ENCODE measurements at places on chromosomes 1 and 21.

DNA sequence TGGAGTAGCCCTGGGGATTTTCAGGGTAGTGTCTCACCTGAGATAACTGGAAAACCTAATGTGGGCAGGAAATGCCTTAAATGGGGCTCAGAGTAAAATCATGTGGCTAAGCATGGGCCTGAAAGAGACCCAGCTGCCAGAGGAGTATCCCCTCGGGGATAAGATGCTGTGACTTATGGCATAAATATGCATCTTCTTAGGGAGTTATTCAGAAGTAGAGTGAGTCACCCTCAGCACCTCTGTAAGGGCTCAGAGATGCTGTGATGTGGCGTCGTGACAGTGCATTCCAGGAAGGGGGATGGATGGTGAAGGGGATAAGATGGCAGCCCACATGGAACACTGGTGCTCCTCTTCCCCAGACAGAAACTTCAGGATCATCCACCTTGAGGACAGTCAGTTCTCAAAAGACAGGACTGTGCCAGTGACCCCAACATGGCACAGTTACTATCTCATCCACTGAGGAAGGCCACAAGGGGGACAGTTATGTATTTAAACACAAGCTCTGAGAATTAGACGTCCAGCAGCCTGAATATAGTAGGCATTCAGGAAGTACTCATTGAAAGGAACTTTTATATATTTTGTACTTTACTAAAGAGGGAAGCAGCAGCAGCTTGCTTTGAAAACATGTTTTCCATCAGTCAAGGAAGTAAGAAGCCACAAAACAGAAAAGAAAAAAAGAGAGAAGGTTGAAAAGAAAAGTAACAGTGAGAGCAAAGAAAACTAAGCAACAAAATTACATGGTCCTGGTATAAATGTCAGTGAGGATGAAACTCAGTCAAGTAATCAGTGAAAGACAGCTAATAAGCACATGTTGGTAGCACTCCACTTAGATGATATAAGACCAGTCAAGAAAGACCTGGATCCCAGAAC, 8.3 kb downstream of the IL24 start:
- DNase-seq: peak; percentile 82

DNA sequence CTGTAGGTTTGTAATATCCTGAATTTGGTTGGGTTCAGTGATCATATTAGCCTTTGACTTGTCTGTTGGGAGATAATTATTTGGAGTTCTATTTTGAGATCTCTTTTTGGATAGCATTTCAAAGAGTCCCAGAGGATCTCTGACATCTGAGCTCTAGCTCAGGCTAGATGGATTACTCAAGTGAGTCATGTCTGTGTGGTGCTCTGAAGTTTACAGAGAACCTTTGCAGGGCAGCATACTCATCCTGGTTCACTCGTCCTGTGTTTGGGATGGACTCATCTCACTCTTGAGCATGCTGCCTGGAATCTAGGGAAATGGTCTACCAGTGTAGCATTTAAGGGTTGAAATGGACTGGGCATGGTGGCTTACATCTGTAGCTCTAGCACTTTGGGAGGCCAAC, 29.4 kb upstream of the BMP8A start:
- DNase-seq: peak; percentile 13

- DNase-seq: no peak
Measured at GRCh38 chr1:228072658-228073043, 9.9 kb upstream of the ARF1 start.

DNA sequence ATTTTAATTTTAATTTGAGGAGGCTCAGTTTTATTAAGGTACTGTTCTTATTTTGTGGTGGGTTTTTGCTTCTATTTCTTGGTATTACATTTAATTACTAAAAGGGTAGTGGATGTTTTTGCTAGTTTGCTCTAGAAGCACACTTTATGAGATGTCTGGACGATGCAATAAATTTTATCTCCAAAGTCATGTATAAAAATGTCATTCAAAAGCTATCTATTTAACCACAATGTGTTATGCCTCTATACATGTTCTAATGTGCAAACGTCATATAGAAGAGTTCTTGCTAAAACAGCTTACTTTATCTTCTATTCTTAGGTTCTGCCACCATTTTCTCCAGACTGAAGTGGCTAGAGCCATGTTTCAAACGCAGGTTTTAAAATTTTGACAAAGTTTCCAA, 12.9 kb upstream of the MPC2 start:
- no peak for DNase-seq

DNA sequence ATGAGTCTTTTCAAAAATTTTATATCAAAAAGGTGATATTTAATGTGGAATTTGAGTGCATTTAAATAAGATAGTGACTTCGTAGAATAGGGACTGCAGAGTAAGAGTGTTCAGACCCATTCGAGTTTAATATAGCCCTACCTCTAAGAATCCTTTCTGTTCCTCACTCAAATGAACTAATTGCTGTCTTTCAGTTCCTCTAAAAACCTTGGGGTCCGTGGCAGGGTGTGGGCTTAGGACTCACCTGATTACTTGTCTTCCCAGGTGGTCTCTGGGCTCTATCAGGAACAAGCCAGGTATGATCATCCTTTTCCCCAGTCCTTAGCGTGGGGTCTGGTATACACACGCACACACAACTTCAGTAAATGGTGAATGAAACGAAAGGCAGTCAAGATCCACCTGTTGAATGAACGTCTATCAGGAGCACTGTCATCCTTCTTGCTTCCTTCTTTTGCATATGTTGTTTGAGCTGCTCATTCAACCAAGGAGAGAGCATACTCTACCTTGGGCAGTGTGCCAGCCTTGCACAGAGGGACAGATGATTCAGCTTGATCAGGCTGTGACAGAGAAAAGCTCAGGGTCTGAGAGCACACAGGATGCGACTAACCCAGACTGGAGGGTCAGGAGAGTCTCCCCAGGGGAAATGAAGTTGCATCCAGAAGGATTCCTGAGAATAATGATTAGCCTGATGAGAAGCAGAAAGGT, 1.2 kb upstream of the RNF11 start:
- DNase-seq: no peak

GRCh38 chr21:40615505-40616376, 231.2 kb downstream of the DSCAM start:
- DNase-seq: no peak

- DNase-seq: no peak
Measured at GRCh38 chr1:107673006-107673405, 292.0 kb downstream of the VAV3 start.
